ENCODE measurements at places on chromosomes 12 and 14. TPM values are rescaled to one million over a fixed set of nuclear protein-coding genes. Genes with fewer than 3 reads are reported as not detected.

The POLR3B gene
- 10.2 TPM for total RNA-seq

The CGRRF1 gene
- 15.1 TPM for total RNA-seq

The TMEM132C gene
- total RNA-seq = not detected

The GYS2 gene
- not detected for total RNA-seq

The ITFG2 gene
- total RNA-seq = 23.9 TPM

The SERPINA3 gene
- 3.5 TPM for total RNA-seq

The MMAB gene
- total RNA-seq = 28.7 TPM

The CPM gene
- total RNA-seq = 0.66 TPM
